ENCODE measurements at places on chromosomes 3 and 15. TPM values are rescaled to one million over a fixed set of nuclear protein-coding genes. Genes with fewer than 3 reads are reported as not detected.

The INKA1 gene
- 1.9 TPM for polyA plus RNA-seq

The B3GNT5 gene
- polyA plus RNA-seq: 2.9 TPM

The MYO5C gene
- polyA plus RNA-seq: 0.14 TPM

The SMCO1 gene
- polyA plus RNA-seq: not detected

The CD200 gene
- 3.4 TPM for polyA plus RNA-seq

The PLCH1 gene
- polyA plus RNA-seq: 0.04 TPM

The SUSD5 gene
- 1.8 TPM for polyA plus RNA-seq

The STAB1 gene
- not detected for polyA plus RNA-seq

The PRRT3 gene
- polyA plus RNA-seq: 4.2 TPM
